ENCODE measurements at places on chromosomes 6 and 20.

- no peak for DNase-seq
Measured at GRCh38 chr6:138772596-138773176, 883 bp upstream of the CCDC28A start.

GRCh38 chr6:111724039-111724438, 118.4 kb upstream of the TRAF3IP2 start:
- no peak for DNase-seq

DNA sequence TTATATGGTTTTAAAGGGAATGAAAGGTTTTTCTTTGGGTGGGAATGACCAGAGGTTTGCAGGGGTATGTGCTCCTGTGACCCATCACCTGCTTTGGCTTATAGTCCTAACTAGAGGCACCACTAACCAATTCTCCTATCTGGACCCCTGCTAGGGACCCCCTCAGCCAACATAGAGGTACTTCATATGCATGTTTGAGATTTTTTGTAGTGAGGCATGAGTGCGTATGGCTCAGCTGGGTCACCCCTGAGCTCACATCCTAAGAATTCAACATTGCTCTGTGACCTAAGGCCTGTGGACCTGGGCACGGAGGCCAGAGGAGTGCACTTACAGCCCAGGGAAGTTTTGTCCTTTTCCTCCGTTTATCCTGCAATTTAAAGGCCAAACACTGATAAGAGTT, 68.4 kb upstream of the EEF1E1 start:
- DNase-seq: no peak

DNA sequence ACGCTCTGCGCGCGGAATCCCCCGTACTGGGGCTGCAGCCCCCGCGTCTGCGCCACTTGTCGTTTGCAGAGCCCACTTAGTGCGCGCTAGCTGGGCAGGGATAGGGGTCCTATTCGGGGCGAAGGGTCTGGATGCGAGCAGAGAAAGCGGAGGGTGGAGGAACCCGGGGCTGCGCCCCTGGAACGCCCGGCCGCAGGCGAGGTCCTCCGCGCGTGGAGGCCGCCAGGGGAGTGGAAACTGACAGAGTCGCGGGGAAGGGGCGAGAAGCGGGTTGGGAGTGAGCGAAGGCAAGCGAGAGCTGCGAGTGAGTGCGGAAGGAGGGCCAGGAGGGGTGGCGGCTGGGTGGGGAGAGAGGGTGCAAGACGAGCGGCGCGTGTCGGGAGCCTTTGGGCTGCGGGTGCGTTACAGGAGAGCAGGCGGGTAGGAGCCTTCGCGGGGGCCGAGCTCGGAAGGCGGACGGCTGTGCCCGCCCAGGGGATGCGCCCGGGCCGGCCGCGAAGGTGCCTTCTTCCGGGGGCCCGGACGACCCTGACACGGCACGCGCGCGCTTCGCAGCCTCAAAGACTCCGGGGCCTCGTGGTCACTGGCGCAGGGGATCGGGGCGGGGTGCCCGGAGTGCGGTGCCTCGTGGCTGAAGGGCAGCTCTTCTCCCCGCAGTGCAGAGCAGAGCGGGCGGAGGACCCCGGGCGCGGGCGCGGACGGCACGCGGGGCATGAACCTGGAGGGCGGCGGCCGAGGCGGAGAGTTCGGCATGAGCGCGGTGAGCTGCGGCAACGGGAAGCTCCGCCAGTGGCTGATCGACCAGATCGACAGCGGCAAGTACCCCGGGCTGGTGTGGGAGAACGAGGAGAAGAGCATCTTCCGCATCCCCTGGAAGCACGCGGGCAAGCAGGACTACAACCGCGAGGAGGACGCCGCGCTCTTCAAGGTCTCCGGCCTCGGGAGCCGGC, 1.2 kb downstream of the IRF4 start:
- DNase-seq: peak; percentile 62

DNA sequence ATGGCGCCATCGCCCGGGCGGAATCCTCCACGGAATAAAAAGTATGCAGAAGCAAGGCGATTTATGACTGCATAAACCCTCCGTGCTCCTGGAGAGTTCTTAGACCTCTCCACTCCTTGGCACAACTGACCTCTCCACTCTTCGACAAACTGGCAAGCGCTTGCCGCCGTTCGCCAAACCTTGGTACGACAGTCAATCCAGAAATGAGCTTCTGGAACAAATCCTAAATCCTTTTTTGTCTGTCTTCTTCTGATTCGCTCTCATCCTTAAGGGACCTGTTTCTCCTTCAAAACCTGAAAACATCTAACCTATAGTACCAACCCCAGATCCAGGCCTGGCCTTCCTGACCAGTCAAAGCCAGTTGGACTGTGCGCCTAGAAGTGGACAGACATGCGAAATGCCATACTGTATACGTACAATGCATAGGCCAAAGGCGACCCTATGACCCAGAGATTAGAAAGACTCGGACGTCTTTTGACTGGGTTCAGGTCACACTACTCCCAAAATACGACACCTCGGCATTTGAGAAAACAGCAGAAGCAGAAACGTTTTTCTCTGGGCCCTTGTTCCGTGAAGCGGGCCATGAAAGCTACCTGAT, 59.4 kb downstream of the TRIM27 start:
- no peak for DNase-seq

DNA sequence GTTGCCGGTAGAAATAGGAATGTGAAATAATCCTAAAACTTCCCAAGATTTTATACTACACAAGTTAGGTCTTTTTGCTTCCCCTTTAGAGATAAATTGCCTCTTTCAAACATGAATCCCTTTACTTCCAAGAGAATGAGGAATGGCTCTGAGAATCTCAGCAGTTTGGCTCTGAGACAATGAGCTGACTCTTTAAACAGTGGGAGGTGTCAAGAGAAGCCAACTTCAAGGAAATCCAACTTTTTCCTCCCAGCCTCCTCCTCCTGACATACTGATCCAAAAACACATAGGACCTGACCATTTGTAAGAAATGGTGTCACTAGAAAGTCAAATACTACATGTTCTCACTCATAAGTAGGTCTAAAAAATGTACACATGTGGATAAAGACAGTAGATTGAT, 154.2 kb downstream of the ALDH8A1 start:
- DNase-seq: no peak

DNA sequence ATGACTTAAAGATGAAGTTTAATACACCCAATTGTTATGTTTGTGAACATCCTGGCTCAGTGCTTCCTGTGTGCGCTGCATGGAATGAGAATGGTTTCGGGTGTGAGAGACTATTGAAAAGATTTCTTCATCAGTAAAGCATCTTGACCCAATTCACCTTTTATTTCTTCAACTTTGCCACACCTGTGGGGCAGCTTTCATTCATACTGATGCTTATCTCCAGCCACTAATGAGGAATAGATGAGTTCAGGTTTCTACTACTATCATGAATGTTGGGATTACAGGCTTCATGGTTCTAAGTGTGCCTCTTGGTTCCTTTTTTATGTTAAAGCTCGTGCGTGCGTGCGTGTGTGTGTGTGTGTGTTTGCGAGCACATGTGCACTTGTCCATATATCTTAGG, 373.7 kb upstream of the SOX4 start:
- DNase-seq: no peak

DNA sequence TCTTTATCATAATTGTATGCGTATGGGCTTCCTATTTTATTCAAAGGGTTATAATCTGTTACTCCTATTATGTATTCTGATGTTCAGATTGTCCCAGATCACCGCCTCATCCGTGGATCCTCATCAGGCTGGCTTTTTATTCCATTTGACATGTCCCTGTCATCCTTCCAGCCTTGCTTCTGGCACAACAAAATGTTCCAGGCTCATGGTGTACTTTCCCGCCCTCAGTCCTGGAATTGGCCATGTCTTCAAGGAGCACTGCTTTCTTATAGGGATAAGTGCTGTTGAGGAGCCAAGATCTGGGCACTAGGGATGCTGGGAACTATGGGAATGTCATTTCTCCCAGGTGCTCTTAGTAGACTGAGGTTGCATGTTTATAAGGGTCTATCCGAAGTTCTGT, 207.8 kb downstream of the JARID2 start:
- no peak for DNase-seq

- peak; percentile 26 for DNase-seq
Measured at GRCh38 chr20:41889844-41890224, 271.7 kb upstream of the CHD6 start.

- DNase-seq: peak; percentile 74
Measured at GRCh38 chr20:32585011-32585585, at the start of gene NOL4L. TSS of gene NOL4L (minus strand) at chr20:32585333. CDS start at chr20:32584890, 443 bp downstream.

- DNase-seq: no peak
Measured at GRCh38 chr6:18302561-18303439, 38.5 kb upstream of the DEK start.

DNA sequence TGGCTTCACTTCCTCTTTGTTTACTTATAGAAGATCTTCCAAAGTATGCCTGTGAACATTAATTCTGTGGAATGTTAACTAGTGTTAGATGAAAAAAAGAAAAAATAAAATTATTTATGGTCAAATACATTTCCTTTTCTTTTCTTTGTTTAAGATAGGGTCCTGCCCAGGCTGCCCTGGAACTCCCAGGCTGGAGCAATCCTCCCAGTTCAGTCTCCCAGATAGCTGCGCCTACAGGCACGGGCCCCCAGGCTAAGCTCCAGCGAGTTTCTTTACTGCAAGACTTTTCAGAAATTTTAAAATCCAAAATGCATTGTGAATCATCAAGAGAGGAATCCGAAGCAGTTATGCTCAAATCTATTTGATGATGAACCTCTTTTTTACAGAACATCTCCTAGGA, 39.3 kb upstream of the IL20RA start:
- DNase-seq: no peak

All from glutamatergic neuron (in vitro differentiated cells).